Renal cortical epithelial cell (primary cell): ENCODE measurements at places on chromosomes 6 and 20.

GRCh38 chr6:88867841-88868731 is 95.3 kb downstream of the RNGTT start:
- DNase-seq, result peak; percentile 97

GRCh38 chr20:61445741-61446140 is 193.7 kb downstream of the CDH4 start:
- no peak for DNase-seq

DNA sequence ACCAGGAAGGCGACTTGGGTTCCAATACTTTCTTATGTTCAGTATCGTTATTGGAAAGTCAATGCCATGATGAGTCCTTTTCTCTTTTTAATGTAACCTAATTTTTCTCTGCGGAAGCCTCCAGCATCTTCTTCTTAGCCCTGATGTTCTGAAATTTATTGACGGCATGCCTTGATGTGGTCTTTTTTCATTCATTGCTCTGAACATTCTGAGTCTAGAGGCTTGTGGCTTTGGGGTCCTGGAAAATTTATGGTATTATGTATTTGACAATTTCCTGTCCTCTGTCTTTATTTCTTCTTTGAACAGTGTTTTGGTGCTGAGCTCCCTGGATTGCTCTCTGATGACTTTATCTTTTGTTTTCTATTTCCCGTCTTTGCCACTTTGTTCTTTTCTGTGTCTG is 28.7 kb upstream of the MAS1 start:
- DNase-seq, result no peak

GRCh38 chr20:16158976-16159286 is 414.3 kb downstream of the KIF16B start:
- no peak for DNase-seq

GRCh38 chr20:32116079-32116521 is 6.6 kb downstream of the TM9SF4 start:
- no peak for DNase-seq

GRCh38 chr20:62622178-62622876 is 20.0 kb upstream of the SLCO4A1 start:
- no peak for DNase-seq

- DNase-seq, result no peak
These were observed 173.1 kb downstream of the EYA2 start for GRCh38 chr20:47067776-47068175.

DNA sequence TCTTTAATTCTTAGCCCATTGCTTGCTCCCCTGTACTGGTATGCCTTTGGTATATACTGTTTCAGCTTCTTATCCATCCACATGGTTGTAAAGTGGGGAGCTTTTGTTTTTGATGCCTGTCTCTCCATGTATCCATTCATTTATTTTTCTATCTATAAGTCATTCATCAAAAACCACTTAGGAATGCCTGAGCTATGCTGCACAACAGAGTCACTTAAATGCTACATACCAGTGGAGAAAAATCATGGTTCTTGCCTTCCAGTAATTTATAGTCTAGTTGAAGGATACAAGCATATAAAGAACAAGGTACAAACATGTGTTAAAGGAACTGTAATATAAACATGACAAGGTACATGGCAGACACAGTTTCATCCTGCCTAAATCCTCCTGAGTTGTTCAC is 347.3 kb downstream of the NRN1 start:
- no peak for DNase-seq

DNA sequence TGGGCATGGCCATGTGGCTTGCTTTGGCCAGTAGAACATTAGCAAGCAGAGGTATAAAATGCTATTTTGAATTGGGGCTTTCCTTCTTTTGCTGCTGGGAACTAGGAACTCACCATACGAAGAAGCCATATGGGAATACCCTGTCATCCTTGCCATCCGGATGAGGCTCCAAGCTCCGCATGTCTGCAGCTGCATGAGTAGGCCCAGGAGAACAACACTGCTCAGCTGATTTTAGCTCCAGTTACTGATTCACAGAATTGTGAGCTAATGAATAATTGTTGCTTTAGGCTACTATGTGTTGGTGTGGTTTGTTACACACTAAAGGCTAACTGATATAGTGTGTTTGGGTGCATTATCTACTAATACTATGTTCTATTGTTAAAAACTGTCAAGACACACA is 2.7 kb upstream of the PLCB4 start:
- peak; percentile 96 for DNase-seq

GRCh38 chr6:143536461-143536865 is 24.9 kb upstream of the FUCA2 start:
- DNase-seq, result no peak

DNA sequence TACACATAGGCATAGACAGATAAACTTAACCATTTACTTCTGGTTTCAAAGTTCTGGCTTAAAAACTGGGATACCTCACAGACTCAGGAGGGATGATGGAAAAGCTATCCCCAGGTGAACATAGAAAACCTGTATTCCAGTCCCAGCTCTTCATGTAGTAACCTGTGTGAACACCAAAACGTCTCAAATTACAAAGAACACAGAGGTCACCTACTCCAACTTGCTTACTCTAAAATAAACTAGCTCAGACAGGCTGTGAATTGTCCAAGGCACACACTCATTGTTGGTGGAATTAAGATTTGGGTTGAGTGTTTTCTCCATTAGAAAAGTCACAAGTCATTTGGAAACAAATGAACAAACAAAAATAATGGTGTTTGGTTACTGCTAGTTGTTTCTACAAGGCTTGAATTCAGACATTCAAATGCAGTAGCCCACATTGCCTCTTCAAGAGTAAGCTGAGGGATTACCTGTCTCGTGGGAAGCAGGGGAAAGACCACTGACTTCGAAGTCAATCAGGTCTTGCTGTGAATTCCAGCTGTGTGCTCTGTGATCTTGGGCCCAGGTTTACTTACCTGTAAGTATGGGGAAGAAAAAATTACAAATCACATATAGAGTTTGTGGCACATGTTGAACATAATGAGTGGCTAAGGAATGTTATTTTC is 48.2 kb upstream of the LRRC1 start:
- peak; percentile 65 for DNase-seq

GRCh38 chr20:36591854-36592641 is 13.5 kb upstream of the RAB5IF start:
- DNase-seq, result peak; percentile 43

DNA sequence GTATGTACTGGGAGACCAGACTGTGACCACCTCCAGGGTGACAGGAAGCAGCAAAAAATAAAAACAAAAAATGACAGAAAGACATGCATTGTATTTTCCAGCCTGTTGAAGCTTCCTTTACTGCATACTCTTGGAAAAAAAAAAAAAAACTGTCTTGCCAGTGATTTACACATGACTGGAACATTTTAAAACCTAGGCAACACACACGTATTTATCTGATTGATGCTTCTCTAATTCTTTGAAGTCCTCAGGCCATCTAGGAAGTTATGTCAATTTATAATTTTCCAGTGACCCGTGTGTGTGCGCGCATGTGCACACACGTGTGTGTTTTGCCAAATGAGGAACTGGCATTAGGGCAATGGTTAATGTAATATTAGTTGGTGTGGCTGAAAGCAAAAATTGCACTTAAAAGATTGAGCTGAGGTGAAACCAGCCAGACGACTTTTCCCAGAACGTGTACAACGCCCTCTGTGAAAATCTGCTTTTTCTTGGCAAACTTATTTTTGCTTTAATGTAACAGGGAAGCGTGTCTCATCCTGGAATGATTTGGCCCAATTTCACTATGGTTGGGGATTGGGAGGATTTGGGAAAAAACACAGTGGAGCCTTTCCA is 315.2 kb downstream of the TFAP2A start:
- peak; percentile 10 for DNase-seq

DNA sequence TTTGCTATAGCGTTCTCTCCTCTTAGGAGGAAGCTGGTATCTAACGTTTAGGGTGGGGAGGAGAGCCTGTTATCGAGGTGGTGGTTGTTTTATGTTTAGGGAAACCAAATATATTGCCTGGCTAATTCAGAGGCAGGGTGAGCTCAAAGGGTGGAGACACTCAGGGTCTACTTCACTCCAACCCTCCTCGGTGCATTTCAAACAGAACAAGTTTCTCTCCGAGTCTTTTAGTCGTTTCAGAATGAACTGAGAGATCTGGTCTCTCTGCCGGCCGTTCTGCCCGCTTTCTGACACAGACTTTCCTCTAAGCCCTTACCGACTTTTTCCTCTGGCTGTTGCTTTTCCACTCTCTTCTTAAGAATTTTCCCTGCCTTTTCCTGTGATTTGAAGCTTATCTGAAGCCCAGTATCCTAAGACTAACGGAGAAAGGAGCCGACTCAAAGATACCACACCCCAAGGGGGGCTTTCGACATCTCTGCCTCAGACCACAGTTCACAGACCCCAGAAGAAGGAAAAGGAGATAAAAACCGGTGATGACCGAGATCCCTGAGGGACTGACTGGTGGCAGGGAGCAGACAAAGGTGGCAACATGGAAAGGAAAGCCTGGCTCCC is 865 bp downstream of the STK38 start:
- DNase-seq, result no peak

DNA sequence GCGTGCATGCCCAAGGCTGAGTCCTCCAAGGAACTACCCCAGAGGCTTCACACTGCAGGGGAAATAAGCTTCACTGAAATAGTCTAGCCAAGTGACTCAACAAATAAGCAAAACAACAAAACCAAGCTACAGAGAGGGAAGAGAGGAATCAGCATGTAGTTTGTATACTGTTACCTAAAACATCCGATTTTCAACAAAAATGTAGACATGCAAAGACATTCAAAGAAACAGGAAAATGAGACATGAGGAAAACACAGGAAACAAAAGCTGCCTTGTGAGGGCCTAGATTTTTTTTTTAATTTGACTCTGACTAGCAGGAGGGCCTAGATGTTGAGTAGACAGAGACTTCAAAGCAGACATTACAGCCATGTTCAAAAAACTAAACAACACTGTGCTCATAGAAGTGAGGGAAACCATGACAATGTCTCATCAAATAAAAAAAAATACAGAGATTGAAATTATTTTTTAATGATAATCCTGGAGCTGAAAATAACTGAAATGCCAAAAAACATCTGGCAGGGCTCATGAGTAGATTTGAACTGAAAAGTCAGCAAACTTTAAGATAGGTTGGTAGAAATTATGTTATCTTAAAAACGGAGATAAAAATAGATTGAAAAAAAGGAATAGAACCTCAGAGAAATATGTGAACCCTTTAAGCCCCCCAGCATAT is 16.4 kb upstream of the KIF25 start:
- DNase-seq, result no peak

- no peak for DNase-seq
These were observed 186.9 kb downstream of the TBC1D7 start for GRCh38 chr6:13141387-13141786.

DNA sequence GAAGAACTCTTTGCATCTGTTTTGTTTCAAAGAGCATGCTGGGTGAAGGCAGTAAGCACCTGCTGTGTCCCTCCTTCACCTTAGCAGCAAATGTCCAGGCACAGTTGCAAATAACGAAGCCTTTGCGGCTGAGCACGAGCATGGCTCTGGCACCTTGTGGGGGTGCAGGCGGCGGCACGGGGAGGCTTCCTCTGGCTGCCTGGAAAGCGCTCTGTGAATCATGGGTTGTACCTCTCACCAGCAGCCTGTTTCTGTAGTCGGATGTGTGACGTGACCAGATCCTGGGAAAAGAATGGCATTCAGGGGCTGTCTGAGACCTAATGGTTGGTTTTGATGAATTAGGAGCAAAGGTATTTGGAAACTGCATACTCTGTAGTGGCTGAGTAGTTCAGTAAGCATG is 144.8 kb downstream of the DTNBP1 start:
- DNase-seq, result no peak

DNA sequence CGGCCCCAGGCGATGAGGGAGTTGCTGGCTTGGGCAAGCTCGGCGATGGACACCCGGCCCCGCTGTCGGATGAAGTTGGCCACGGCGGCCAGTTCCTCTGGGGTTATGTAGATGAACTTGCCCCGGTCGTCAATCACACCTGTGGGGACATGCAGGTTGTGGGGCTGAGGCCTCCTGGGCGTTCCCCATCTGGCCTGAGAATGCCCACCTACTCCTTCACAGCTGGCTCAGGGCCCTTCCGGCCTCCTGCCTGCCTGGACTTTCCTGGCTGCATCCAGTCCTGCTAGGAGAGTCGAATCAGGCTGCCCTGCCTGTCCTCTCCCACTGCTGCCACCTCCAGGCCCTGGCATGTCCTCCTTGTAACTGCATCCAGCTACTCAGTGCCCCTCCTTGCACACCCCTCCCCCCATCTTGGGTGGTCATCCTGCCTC is 13.8 kb downstream of the DDRGK1 start:
- DNase-seq, result no peak

- DNase-seq, result no peak
These were observed 604 bp downstream of the SH3BGRL2 start for GRCh38 chr6:79631693-79632172.

GRCh38 chr6:37324131-37325033 is 29.4 kb upstream of the RNF8 start:
- DNase-seq, result peak; percentile 35

GRCh38 chr6:141990840-141991239 is 141.9 kb upstream of the GJE1 start:
- no peak for DNase-seq

DNA sequence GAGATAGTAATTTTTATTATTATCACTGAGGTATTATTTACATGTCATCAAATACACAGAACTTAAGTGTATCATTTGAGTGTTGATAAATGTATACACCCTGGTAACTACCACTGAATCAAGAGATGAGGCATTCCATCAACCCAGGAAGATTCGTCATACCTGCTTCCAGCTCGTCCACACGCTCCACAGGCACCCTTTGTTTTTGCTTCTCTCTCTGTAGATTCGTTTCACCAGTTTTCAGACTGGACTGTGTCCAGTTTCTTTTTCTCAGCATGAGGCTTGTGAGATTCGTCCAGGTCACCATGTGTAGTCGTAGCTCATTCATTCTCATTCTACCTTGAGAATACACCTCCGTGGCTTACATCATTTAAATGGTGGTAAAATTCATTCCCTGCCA is 64.5 kb downstream of the BFSP1 start:
- DNase-seq, result no peak

- peak; percentile 8 for DNase-seq
These were observed 584.4 kb downstream of the PTPRT start for GRCh38 chr20:42604998-42605956.

DNA sequence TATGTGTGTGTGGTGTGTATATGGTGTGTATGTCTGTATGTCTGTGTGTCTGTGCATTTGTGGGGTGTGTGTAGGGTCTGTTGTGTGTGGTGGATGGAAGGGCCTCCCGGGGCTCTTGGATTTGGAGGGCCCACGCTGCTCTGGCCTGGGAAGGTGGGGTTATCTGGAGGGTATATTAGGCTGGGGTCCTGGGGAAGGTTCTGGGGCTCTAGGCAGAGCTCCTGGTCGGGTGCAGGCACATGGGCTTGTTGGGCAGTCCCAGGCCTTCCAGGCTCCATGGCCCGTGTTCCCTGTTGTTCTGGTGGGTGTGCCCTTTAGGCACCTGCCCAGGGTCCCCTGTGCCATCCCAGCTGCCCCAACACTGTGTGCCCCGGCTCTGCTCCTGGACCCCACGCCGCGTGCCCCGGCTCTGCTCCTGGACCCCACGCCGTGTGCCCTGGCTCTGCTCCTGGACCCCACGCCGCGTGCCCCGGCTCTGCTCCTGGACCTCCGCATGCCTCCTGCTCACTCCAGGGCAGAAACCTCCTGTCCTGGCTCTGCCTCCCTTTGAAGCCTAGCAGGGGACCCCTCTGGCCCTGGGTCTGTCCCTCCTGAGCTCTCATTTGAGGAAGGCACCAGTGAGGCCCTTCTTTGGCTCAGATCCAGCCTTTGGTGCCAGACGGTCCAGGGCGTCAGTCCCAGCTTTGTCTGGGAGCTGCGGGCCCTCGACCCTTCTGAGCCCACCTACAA is 10.2 kb upstream of the MYT1 start:
- no peak for DNase-seq
